ENCODE measurements at places on chromosomes 11 and 22.

DNA sequence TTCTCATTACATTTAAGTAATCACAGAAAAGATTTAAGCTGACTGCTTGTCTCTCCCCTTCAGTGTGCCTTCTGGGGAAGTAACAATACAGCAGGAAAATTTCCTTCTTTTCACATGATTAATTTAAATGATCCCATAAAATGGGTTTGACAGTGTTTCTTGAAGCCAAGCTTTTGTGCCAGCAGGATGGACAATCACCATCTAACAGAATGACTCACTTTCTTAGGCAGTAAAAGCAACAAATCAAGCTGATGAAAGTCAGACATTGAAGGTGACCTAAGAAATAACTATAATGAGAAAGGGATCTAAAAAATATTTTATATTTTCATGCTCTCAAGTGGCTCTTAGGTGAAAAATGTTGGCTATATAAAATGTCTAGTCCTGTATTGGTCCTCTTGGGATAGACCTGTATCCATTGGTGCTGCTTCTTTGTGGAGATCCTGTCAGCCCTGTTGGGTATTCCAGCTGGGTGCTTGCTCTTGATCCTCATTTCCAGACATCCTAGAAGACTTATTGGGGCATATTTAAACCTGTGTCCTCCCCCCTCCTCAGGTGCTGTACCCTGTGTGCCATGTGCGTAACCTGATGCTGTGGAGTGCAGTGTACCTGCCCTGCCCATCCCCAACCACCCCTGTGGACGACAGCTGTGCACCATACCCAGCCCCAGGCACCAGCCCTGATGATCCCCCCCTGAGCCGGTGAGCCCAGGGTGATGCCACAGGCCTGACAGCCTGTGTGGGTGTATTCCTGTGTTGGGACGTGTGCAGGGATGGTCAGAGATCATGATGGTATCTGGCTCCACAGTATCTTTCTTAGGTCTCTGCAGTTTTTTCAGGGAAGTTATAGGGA lies 62.7 kb upstream of the HORMAD2 start:
- H3K27ac ChIP-seq = no peak overlapping the region
- H3K36me3 ChIP-seq = peaks cover 21% of the 10 kb centered on the region
- H3K4me3 ChIP-seq = no peak overlapping the region
- H3K4me1 ChIP-seq = no peaks in the 10 kb centered on the region

GRCh38 chr11:109285465-109285864 lies 136.5 kb upstream of the C11orf87 start:
- no peak for DNase-seq
- H3K4me3 ChIP-seq = no peak overlapping the region
- H3K27me3 ChIP-seq = no peaks in the 10 kb centered on the region

DNA sequence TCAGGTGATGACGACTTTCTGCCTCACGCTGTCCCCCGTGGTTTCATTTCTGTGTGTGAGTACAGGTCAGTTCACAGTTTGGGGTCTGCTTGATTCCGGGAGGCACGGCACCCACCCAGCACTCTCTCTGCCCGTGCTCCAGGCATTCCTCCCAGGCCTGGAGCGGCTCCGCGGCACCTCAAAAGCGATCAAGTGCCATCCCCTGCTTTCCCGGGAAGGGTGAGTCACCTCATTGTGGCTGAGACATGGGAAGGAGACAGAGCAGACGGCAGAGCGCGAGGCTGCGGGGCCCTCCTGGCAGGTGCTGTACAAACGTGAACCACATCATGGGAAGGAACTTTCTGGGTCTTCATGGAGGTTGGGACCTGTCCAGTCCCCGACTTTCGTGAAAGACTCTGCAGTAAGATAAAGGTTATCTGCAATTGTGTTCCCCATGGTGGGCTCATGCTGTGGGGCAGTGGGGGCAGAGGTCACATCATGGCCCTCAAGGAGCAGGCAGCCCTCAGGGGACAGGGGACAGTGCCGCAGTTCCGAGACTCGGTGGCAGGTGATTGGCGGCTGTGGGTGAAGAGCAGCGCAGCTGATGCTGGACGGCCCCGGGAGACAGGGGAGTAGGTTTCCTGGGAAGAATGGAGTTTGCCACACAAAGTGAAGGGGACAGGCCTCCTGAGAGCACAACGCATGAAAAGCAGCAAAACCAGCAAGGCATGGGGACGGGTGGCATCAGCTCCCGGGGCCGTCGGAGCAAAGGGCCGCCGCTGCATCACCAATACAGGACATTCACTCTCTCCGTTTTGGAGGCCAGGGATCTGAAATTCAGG lies 65.3 kb downstream of the CELSR1 start:
- H3K4me1 ChIP-seq = no peaks in the 10 kb centered on the region
- H3K4me3 ChIP-seq = no peak overlapping the region
- no peak overlapping the region for H3K27ac ChIP-seq
- H3K27me3 ChIP-seq = no peaks in the 10 kb centered on the region
- DNase-seq = no peak
- H3K36me3 ChIP-seq = no peaks in the 10 kb centered on the region

DNA sequence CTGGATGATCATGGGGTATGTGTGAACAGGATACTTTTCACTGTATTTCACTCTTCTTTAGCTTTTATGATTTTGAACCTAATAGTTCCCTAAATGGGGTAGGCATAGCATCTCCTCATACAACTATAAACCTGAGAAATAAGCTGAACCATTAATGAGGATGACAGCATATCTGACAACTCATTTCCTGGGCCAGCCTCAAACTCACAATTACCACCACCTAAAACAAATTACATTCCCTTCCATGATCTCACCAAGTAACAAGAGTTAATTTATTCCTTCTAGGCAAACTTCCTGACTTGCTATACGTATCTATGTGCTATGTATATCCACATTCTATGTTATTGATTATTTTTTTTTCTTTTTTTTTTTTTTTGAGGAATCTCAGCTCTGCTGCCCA lies 23.0 kb downstream of the SIK3 start:
- no peak overlapping the region for H3K27ac ChIP-seq
- no peaks in the 10 kb centered on the region for H3K27me3 ChIP-seq
- H3K4me3 ChIP-seq = no peak overlapping the region
- no peak for DNase-seq
- peaks cover 10% of the 10 kb centered on the region for H3K4me1 ChIP-seq

DNA sequence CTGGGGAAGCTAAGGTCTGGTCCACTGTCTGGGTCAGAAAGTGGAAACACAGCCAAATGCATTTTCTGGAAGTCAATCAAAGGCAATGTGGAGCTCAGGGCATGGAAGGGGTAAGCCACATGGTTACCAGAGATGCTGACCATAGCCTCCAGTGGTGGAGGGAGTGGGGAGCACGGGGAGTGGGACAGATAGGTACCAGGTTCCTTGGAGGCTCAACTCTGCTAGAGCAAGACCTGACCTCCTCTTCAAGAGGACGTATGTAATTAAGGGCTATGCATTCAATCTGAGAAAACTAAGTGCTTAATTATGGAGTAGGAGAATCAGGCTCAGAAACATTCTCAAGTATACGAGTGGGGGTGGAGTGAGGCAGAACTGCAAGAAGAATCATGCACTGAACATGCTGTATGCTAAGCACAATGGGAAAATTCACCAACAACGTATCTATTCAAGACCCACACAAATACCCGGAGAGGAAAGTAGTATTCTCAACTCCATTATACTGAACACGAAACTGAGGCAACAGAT lies 65.2 kb upstream of the PHOX2A start:
- H3K4me3 ChIP-seq = no peak overlapping the region
- no peaks in the 10 kb centered on the region for H3K4me1 ChIP-seq

DNA sequence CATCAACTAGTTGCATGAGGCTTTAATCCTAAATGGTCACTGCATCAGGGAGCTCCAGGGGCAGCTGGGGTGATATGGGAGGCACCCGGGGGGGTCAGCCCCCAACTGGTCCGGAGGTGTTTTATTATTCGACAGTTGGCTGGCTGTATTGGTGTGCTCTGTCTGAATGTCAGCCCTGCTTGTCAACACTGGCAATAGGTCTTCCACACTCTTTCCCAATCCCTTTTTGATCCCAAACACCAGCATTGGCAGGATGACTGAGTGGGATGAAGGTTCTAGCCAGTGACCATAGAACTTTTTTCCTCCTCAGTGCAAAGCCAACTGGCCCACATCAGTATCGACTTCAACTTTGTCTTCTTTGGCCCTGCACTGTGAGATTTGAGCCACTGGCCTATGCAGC lies 8.9 kb upstream of the LDLRAD3 start:
- H3K4me3 ChIP-seq = no peak overlapping the region
- no peak overlapping the region for H3K27ac ChIP-seq
- no peak for DNase-seq
- H3K4me1 ChIP-seq = no peaks in the 10 kb centered on the region
- no peaks in the 10 kb centered on the region for H3K27me3 ChIP-seq

GRCh38 chr11:46504817-46505613 lies 88.8 kb downstream of the AMBRA1 start:
- no peak overlapping the region for H3K4me3 ChIP-seq
- no peaks in the 10 kb centered on the region for H3K27me3 ChIP-seq
- H3K36me3 ChIP-seq = peaks cover 1% of the 10 kb centered on the region
- no peak overlapping the region for H3K27ac ChIP-seq

GRCh38 chr11:76151556-76152085 lies 54.7 kb downstream of the WNT11 start:
- H3K36me3 ChIP-seq = no peaks in the 10 kb centered on the region
- no peak for DNase-seq
- no peak overlapping the region for H3K27ac ChIP-seq
- no peak overlapping the region for H3K4me3 ChIP-seq
- H3K4me1 ChIP-seq = peaks cover 12% of the 10 kb centered on the region

GRCh38 chr11:102267609-102268008 lies 49.7 kb upstream of the BIRC3 start:
- no peak overlapping the region for H3K4me3 ChIP-seq
- H3K27me3 ChIP-seq = no peaks in the 10 kb centered on the region
- H3K4me1 ChIP-seq = no peaks in the 10 kb centered on the region
- no peaks in the 10 kb centered on the region for H3K36me3 ChIP-seq

DNA sequence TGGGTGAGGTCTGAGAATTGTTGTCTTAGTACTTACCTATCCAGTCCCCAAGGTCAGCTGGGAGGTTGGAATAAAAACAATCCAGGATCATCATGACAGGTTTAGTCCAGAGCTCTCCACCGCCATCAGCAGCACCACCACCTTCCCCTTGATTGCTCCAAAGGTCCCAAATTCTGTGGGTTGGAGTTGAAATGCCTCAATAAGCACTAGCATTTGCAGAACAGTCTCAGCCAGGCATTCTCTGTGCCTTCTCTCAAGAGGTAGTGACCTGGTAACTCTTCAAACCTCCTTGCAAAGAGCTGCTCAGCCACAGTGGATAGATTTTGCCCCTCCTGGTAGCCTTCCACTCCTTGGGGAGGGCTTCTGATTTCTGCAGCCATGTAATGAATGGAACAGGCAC lies 69.6 kb downstream of the PRDM11 start:
- H3K36me3 ChIP-seq = no peaks in the 10 kb centered on the region
- H3K4me3 ChIP-seq = no peak overlapping the region
- DNase-seq = no peak
- H3K4me1 ChIP-seq = no peaks in the 10 kb centered on the region
- H3K27me3 ChIP-seq = no peaks in the 10 kb centered on the region

DNA sequence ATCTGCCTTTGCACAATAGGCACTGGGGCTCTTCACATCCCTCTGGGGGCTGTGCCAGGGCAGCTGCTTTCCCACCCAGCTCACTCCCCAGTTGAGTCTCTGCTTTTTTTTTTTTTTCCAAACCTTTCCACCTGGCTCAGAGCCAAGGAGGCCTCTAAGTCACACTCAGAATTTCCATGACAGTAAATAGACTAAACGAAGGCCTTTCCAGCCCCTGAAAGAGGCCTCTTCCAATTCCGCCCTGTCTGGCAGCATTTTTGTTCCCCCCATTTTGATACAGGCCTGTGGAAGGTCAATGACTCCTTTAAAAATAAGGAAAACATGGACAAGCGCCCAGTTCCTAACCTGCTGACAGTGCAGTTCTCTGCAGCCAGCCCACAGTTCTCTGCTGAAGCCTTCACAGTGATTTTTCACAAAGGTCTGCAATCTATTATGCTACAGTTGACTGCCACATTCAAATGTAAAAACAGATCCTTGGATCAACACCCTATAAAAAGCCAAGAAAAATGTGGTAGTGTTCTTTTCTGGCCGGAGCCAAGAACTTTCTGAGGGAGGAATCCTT lies 107.5 kb upstream of the SESN3 start:
- no peak for DNase-seq
- peaks cover 8% of the 10 kb centered on the region for H3K4me1 ChIP-seq
- H3K4me3 ChIP-seq = no peak overlapping the region
- no peaks in the 10 kb centered on the region for H3K36me3 ChIP-seq
- no peaks in the 10 kb centered on the region for H3K27me3 ChIP-seq
- peak overlapping the region; percentile 27 for H3K27ac ChIP-seq

DNA sequence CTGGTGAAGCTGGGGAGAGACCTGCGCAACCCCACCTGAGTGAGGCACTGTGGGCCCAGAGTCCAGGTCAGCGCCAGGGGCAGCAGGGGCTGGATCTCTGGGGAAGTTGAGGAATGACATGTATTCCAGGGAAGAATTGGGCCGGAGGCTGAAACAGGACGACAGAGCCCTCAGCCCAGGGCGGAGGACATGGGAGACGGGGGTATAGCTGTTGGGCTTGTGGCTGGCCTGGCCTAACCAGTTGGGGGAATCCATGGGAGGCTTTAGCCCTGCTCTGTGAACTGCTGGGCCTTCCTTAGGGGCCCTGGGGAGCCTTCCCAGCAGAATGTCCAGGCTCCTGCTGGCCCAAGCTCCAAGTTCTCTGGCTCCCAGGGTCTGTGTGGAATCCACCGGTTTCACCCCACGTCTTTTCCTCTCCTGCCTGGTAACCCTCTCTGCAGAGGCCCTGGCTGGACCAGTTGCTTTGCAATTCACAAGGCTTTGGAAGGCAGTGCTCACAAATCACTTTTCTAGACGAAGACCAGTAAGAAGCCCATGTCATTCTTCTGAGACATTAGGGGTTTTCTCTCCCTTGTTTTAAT lies 50.4 kb upstream of the KCNQ1OT1 start:
- H3K36me3 ChIP-seq = no peaks in the 10 kb centered on the region
- no peaks in the 10 kb centered on the region for H3K27me3 ChIP-seq
- H3K4me3 ChIP-seq = no peak overlapping the region
- no peaks in the 10 kb centered on the region for H3K4me1 ChIP-seq

DNA sequence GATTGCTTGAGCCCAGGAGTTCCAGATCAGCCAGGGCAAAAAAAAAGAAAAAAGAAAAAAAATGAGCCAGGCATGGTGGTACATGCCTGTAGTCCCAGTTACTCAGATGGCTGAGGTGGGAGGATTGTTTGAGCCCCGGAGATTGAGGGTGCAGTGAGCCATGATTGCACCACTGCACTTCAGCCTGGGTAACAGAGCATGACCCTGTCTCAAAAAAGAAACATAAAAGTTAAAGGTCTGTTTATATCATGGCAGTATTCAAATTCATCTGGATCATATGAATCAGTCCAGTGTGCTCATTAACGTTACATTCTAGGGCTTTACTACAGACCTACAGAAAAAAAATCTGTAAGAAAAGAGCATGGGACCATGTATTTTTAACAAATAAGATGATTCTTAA lies 13.9 kb downstream of the HSD17B12 start:
- no peak overlapping the region for H3K4me3 ChIP-seq
- H3K4me1 ChIP-seq = peaks cover 2% of the 10 kb centered on the region
- no peak overlapping the region for H3K27ac ChIP-seq
